ENCODE measurements at places on chromosomes 4 and X. TPM values are rescaled to one million over a fixed set of nuclear protein-coding genes. Genes with fewer than 3 reads are reported as not detected.

- ATAC-seq, result no peak
These were observed 154.9 kb upstream of the PJA1 start for GRCh38 chrX:69320116-69320515.

DNA sequence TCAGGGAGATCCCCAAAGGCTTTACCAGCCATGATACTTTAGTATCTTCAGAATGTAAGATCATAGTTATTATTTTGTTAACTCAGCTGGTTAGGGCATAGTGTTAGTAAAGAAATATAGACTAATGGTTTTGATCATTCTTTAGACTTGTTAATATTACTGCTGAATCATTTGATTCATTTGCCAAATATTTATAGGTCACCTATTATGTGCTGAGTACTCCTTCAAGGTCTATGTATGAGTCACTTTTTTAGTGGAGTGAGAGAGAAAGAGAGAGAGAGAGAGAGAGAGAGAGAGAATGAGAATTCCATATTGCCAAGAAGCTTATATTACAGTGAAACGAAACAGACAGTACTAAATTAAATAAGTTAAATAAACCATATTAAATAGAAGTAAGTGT, 110.3 kb downstream of the UBE2NL start:
- no peak for ATAC-seq

GRCh38 chrX:16838202-16839066, 31.7 kb downstream of the RBBP7 start:
- no peak for ATAC-seq

DNA sequence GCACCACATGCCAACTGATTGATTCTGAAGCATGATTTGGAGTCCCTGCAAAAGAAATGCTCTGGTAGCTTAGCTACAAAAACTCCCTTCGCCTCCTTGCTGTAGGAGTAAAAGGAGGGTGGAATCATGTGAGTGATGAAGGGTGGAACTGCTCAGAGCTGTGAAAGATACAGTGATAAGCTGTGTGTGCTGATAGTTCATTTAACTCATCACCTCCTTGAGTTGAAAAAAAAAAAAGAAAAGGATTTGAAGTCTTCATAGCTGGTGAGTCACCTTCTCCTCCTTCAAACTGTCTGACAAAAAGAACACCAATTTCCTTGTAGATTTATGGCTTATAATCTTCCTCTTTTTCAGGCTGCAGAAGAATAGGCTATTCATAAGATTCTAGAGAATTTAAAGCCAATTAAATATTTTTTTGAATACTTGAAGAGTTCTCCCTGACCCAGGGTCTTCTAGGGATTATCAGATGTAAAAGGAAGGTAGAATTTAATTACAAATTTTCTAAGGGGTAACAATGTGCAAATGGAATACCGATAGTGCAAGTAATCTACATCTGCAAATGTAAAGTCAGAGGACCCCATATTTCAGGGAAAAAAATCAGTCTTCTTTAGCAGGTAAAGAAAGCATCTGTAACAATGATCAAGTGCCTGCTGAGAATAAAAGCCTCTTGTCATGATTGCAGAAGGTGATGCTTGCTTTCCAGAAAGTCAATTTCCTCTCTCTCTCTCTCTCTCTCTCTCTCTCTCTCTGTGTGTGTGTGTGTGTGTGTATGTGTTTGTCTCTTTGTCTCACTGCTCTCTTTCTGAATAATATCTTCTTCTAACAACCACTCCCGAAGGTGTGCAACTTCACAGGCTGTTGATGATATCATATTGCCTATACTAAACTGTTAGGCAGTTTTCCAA, 208.8 kb upstream of the VEGFC start:
- no peak for ATAC-seq

USP17L21 gene
- total RNA-seq, result not detected

CSAG1 gene
- not detected for total RNA-seq
